Astrocyte of the cerebellum (primary cell): ENCODE measurements at places on chromosomes 7 and 10.

- no peak for DNase-seq
Observed at GRCh38 chr7:51471210-51471980, 154.8 kb upstream of the COBL start.

DNA sequence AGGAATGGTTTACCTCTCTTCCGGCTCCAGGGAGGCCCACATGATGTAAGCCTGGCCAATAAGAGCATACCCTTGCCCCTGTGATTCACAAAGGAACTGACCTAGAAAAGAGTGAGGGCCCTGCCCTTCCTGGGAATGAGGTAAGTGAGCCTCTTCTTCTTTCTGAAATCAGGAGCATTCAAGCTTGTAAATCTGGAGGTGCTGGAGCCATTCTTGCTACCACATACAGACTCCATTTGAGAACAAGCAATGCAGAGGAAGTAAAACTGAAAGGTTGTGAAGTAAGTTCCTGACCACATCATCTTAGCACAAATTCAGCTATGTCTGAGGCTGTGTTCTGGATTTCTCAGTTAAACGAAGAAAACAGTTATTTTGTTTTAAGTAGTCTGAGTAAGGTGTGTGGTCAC is 132.2 kb downstream of the CD36 start:
- DNase-seq, result no peak

GRCh38 chr10:15505329-15505728 is 134.2 kb upstream of the FAM171A1 start:
- no peak for DNase-seq

GRCh38 chr7:958221-959200 is 4.0 kb upstream of the ADAP1 start:
- no peak for DNase-seq

DNA sequence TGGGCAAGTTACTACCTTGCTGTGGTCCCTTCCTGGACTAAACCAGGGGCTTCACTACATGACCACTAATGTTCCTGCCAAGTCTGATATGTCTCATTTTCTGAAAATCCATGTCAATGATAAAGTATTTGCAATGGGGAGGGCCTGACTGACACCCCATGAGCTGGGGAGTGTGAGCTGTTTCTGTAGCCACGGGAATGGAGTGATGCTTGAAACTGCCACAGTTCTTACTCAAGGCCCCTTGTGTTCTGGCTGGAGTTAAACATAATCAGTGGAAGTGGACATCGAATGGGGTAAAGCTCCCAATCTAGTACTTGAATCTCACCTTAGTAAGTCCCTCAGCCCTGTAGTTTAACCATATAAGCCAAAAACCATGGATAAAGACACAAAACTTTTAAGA is 61.9 kb upstream of the PDLIM1 start:
- DNase-seq, result no peak

GRCh38 chr7:125136341-125136740 is 206.7 kb upstream of the POT1 start:
- DNase-seq, result no peak

DNA sequence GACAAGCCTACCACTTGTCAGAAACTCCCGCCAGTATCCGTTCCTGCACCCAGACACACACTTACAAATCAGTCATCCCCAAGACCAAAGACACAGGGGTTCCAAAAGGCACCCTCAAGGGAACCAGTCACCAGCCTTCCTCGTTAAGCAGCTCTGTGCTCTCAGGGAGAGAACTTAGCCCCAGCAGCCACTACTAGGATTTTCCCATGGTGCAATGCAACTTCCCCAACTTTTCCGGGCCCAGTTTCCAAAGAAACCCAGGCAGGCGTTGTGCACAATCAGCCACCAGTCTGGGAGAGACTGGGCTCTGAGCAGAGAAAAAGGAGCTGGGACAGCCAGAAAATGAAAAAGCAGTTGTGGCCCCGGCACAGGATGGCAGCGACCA is 1.2 kb downstream of the DLG5 start:
- DNase-seq, result no peak

- no peak for DNase-seq
Observed at GRCh38 chr10:2978574-2979273, 88.6 kb upstream of the PFKP start.

DNA sequence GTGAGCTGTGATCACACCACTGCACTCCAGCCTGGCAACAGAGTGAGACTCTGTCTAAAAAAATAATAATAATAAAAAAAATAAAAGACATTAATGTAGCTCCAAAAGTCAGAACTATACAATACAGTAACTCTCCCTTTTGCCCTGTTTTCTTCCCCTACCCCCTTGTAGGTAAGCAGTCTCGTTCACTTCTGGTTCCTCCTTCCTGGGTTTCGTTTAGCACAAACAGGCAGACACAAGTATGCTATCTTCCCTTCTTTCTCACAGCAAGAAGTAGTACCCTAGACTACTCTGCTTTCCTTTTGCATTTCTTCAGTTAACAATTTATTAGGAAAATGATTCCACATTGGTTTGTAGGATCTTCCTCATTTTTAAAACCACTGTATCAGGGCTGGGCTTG is 33.1 kb downstream of the PDSS1 start:
- DNase-seq, result no peak

DNA sequence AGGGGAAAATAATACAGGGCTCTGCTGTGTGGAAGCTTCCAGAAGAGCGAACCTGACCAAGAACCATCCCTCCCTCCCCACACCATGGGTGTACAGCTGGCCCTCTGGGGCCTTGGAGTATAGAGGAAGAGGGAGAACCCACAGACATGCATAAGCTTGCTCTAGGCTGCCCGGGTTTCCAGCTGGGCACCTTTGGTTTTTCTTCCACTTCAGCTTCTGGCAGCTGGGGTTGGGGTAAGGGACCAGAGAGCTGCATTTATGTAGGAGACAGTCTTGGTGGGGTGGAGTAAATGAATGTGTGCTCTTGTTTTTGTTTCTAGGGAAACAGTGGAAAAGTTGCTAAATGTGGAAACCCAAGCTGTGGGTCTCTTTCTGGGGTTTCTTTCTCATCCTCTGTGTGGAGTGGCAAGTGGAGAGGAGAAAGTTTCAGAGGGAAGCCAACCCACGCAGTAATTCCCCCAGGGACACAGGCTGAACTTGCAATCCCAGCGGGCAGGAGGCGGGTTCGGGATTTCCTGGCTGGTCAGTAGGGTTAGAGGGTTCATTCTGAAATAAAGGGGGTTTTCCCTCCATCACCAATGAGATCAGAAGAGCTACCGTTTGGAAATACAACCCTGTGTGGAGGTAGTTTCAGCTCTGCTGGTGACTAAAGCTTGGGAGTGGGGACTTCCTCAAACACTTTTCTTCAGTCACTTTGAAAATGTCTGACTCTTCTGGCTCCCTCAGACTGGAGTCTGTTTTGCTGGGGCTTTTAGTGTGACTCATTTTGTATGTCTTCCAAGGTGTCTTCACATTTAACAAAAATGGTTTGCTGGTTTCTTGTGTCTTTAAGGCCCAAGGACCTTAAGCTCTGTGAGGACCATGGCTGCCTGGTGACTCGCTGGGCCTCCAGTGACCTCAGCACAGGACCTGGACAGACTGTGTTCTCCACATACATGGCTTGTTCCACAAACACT is 22.2 kb upstream of the SRGN start:
- no peak for DNase-seq

DNA sequence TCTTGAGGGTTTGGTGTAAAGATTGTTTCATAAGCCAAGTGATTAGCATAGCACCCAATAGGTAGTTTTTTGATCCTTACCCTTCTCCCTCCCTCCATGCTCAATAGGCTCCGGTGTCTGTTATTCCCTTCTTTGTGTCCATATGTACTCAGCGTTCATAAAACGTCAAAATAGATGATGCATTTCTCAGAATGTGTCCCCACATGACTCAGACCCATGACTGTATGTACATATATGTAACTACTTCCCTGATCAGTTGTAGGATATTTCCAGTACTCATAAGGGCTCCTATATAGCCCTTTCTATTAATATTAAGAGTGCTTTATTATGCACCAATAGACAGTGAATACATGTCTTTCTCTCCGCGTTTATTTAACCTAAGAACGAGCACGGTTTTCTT is 466.9 kb downstream of the KIF20B start:
- DNase-seq, result no peak

GRCh38 chr7:131655866-131656265 is 99.4 kb upstream of the PODXL start:
- DNase-seq, result no peak
